GM19239 (cell line): ENCODE measurements at places on chromosomes 5 and 9.

- DNase-seq = no peak
Observed at GRCh38 chr5:128673970-128674369, 135.9 kb upstream of the FBN2 start.

GRCh38 chr5:10272053-10272874 lies 22.2 kb downstream of the CCT5 start:
- DNase-seq = no peak

GRCh38 chr9:107975426-107976010 lies 485.9 kb upstream of the KLF4 start:
- no peak for DNase-seq

DNA sequence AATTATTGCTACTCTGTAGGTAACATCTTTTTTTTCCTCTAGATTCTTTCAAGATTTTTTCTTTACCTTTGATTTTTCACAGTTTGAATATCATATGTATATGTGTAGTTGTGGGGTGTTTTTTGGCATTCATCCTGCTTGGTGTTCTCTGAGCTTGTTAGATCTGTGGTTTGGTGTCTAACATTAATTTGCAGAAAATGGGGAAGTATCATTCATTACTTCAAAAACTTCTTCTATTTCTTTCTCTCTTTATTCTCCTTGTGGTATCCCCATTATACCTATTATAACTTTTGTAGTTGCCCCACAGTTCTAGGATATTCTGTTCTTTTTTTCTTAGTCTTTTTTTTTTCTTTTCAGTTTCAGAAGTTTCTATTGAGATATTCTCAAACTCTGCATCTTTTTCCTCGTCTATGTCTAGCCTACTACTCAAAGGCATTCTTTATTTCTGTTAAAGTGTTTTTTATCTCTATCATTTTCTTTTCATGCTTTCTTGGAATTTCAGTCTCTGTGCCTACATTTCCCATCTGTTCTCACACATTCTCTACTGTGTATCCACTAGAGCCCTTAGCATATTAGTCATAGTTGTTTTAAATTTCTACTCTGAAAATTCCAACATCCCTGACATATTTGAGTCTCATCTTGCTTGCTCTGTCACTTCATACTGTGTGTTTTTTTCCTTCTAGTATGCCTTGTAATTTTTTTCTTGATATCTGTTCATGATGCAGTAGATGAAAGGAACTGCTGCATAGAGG lies 60.1 kb upstream of the GNA14 start:
- no peak for DNase-seq

DNA sequence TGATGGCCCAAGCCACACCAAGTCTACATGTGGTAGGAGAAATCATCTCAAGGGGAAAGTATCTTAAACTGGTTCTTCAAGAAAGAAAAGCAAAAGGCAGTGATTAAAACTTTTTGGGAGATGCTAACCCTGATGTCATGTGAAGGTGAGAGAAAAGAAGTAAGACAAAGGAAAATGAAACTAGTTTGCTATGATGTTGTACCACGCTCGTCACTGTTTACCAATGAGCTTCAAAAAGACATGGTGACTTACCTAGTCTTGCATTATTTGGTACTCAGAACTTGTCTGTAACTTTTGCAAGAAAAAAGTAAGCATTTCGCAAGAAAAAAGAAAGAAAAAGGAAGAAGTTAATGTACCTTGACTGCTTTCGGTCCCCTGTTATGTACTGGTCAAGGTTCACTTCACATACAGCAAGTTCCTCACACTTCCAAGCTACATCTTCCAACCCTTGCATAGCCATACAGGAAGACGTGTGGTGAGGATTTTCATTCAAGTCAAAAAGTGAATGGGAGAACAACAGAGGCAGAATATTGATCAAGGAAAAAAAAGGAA lies 739.3 kb downstream of the NR2F1-AS1 start:
- DNase-seq = no peak

- no peak for DNase-seq
Observed at GRCh38 chr5:51988634-51989033, 605.4 kb downstream of the ISL1 start.

DNA sequence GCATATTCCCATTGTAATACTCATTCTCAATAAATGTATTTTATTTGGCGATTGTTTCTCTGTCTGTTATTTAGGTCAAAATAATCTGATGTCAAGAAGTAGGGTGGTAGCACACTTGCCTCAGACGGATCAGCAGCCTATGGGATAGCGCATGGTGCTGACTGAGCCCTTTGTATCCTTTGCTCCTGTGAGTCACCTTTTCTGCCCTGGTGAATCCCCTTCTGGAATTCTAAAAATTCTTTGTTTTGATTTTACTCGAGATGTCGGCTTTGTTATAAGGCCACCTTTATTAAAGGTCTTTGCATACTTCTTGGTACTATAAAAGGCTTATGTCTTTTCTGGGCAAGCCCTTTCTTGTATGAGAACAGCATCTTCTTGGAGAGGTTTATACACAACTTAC lies 1187.8 kb downstream of the CDH9 start:
- no peak for DNase-seq
